ENCODE measurements at places on chromosomes 7 and 10.

- DNase-seq, result no peak
These were observed 4.5 kb downstream of the LYZL2 start for GRCh38 chr10:30625080-30625479.

- no peak for DNase-seq
These were observed 443.9 kb downstream of the TCERG1L start for GRCh38 chr10:130867446-130868194.

GRCh38 chr10:32253276-32253675 is 93.7 kb downstream of the EPC1 start:
- no peak for DNase-seq

GRCh38 chr7:74516214-74516613 is 62.5 kb downstream of the GTF2IRD1 start:
- no peak for DNase-seq

DNA sequence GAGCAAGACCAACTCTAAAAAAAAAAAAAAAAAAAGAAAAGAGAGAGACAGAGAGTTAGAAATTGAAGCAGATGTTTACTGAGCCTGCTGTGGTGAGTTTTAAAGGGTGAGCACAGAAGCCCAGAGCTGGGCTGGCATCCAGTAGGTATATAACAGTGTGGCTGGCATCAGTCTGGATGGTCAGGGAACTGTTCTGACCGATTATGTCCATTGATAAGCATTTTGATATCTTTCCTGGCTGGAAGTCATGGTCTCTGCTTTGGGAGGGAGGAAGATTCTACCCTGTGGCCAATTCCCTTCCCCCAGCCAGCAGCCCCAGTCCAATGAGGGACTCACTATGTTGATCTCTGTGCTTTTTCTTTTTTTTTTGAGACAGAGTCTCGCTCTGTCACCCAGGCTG is 65.2 kb upstream of the PODXL start:
- no peak for DNase-seq

- DNase-seq, result no peak
These were observed 33.9 kb upstream of the GSAP start for GRCh38 chr7:77450054-77450453.
